NCI-H69 (cell line): ENCODE measurements at places on chromosomes 4 and X.

GRCh38 chrX:118637997-118638396 lies 89.4 kb upstream of the IL13RA1 start:
- DNase-seq = peak; percentile 10

- DNase-seq = peak; percentile 0
These were observed 51.1 kb downstream of the UGT2B7 start for GRCh38 chr4:69147334-69147733.

- peak; percentile 11 for DNase-seq
These were observed 54.9 kb downstream of the STOX2 start for GRCh38 chr4:183960046-183960420.

GRCh38 chr4:5055411-5055810 lies 4.1 kb downstream of the STK32B start:
- no peak for DNase-seq

DNA sequence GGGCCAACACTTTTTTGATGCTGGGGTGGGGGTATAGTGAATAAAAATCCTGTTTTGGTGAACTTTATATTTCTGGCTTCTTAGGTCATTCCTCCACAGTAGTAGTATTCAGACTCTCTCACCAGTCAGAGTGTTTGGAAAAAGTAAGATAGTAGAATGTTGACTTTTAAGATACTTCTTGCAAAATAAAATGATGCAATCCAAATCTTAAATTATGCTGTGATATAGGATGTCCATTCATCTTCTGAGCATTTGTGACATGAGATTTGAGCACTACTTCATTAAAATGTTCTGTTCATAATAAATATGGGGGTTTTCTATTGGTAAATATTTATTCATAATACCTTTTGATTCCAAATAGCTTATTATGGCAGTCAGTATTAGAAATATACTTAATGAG lies 70.1 kb downstream of the BMP2K start:
- no peak for DNase-seq

GRCh38 chrX:31993637-31994036 lies 921.8 kb upstream of the FTHL17 start:
- peak; percentile 74 for DNase-seq

GRCh38 chrX:113297437-113297836 lies 456.8 kb upstream of the AMOT start:
- no peak for DNase-seq

DNA sequence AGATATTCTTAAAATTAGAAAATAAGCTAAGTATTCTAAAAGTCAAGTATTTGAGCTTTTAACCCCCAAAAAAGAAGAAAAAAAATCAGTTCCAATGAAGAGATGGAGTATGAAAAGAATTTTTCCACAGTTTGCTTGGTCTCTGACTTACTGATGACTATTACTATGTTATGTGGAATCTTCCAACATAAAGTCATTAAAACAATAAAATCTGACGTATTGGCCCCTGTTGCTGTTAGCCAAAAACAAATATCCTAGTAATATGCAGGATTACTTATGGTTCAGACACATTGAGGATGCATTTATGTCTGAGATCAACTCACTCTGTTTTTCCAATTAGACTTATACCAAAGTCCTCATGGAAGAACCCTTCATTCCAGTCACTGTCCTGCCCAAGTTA lies 517.2 kb upstream of the ADGRL3 start:
- no peak for DNase-seq

GRCh38 chrX:103647630-103648029 lies 18.9 kb downstream of the TCEAL1 start:
- no peak for DNase-seq

- DNase-seq = no peak
These were observed 122.7 kb upstream of the C1GALT1C1 start for GRCh38 chrX:120752431-120753082.

DNA sequence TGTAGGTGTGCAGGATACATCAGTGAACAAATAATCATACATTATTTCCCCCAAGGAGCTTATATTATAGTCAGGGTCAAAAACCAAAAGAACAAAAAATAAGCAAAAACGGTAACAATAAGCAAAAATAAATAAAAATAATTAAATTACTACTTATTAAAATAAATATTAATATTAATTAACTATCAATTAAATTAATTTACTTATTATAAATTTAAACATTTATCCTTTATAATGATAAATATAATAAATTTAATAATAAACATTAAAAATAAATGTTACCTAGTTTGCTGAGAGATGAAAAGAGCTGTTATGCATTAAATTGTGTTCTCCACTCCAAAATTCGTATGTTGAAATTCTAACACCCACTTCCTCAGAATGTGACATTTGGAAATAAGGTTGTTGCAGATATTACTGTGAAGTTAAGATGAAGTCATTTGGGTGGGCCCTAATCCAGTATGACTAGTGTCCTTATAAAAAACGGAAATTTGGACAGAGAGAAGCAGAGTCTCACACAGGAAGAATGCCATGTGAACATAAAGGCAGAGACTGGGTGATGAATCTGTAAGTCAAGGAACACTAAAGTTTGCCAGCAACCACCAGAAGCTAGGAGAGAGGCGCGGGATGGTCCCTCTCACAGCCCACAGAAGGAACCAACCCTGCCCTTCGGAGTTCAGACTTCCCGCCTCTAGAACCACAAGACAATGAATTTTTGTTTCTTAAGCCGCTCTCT lies 67.2 kb upstream of the IBSP start:
- no peak for DNase-seq

DNA sequence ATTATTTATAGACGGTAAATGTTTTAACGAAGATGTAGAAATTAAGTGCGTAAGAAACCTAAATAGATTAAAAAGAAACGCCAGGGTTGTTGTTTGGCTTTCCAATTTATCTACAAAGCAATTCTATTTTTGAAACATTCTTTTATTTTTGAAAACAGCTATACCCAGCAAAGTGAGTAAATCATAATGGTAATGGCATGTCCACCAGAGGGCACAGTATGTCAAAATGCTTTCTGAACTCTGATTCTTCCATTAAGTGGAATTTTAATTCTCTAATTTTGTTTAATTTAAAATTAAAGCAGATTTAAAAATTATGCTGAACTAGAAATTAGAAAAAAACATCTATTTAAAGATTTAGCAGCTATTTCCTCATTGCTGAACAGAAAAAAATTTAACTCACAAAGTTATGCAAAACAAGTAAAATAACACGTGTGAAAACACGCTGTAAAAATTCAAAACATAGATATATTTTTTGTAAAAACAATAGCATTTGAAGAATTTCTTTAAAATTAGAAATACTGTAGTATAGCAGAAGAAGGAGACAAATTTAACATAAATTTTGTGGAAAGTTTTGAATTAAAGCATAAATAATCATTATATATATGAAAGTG lies 26.5 kb downstream of the RASSF6 start:
- peak; percentile 42 for DNase-seq

- DNase-seq = peak; percentile 4
These were observed 218.9 kb downstream of the FBXW7 start for GRCh38 chr4:152316969-152317368.

- no peak for DNase-seq
These were observed 62.2 kb downstream of the AMELX start for GRCh38 chrX:11355259-11355909.
